ENCODE measurements at places on chromosomes 12 and 14.

GRCh38 chr14:43591776-43592175 lies 915.3 kb downstream of the FSCB start:
- no peak for DNase-seq

DNA sequence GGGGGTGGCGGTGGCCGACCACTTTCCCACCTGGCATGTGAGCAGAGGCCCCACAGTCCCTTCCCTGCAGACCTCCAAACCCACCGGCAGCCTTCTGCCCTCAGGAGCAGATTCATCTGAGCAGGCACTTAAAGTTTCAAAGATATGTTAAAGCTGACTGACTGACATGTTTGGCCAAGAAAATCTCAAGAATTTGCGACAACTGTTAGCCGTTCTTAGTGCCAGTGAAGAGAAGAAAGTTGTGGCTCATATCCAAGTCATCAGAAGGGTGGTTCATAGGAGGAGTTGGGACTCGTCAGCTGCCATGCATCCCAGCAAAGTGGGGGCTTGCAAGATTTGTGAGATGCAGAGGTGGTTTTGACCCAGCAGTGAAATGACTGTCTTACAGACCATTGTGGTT lies 27.2 kb downstream of the ELK3 start:
- DNase-seq = no peak

- DNase-seq = no peak
Measured at GRCh38 chr14:92502541-92503286, 10.9 kb upstream of the RIN3 start.

DNA sequence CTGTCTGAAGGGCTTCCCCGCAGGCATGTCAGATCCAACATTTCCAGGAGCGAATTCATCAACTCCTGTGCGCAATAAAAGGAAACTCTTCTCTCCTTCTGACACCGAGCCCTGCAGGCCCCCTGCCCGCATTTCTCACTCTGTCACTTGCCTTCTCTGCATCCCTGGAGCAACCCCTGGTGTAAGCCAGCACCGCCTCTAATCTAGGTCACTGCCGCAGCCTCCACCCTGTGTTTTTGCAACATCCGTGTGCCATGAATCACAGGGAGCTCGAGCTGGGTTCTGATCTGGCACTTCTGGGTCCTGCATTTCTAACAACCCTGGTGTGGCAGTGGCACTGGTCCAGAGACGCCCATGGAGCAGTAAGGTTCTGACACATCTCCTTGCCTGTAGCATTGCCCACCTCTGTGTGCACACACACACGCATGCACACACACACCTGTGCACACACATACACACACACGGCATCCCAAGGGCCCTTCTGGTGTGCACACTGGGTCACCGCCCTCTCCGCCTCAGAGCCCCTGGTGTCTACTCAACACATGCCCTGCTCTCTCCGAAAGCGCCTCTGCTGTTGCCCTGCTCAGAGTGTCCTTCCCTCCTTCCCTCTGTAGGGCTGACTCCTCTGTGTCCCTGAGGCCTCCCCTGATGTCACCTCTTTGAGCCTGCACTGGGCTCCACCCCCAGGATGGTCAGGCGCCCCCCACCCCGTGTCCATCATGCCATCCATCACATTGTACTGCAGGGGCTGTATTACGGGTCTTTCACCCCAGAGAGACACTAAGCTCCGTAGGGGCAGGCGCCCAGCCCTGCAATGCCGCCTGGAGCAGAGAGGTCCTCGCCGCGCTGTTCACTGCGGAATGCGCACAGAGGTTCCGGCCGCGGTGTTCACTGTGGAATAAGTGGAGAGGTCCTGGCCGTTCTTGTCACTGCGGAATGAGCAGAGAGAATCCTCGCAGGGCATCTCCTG lies 111.4 kb upstream of the SFSWAP start:
- no peak for DNase-seq

- no peak for DNase-seq
Measured at GRCh38 chr12:2284857-2285256, 232.1 kb downstream of the CACNA1C start.
